RWPE1 (cell line): ENCODE measurements at places on chromosomes 1 and 21.

DNA sequence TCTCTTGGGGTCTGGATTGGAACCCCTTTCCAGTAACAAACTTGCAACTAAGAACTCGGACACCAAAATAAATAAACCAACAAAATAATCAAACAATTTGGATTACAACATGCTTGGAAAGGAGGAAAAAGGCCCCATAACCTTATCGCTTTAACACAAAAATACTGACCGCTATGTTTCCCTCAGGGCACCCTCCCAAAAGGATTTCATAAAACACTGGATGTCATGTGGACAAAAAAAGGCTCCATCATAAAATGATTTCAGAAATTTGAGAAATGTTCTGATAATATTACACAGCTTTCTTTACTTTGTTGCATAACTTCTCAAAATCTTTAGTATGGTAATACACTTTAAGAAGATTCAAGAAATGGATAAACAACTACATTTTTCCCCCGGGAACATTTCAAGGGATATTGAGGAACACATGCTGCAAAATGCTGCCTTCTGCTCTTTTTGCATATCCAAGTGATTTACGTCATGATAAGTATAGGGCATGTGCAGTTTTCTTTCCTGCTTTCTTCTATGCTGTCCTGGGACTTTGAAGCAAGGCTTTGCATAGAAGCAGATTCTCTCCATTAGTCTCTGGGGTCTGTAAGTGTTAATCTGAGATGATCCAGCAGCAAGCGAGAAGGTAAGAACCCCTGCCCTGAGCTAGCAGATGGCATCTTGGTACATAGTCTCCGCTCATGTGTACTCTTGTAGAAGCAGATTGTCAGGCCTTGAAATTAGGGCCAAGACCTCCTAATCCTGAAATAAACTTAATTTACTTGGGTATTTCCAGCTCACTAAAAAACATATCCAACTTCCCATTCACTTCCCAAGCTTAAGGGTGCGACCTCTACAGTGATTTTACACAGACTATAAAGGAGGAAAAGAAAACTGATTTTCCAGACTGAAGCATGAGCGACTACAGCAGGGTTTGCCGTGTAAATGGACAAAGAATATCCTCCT, 85.5 kb upstream of the KIAA0040 start:
- DNase-seq = no peak

GRCh38 chr1:94654459-94654858, 112.9 kb upstream of the F3 start:
- DNase-seq = no peak

DNA sequence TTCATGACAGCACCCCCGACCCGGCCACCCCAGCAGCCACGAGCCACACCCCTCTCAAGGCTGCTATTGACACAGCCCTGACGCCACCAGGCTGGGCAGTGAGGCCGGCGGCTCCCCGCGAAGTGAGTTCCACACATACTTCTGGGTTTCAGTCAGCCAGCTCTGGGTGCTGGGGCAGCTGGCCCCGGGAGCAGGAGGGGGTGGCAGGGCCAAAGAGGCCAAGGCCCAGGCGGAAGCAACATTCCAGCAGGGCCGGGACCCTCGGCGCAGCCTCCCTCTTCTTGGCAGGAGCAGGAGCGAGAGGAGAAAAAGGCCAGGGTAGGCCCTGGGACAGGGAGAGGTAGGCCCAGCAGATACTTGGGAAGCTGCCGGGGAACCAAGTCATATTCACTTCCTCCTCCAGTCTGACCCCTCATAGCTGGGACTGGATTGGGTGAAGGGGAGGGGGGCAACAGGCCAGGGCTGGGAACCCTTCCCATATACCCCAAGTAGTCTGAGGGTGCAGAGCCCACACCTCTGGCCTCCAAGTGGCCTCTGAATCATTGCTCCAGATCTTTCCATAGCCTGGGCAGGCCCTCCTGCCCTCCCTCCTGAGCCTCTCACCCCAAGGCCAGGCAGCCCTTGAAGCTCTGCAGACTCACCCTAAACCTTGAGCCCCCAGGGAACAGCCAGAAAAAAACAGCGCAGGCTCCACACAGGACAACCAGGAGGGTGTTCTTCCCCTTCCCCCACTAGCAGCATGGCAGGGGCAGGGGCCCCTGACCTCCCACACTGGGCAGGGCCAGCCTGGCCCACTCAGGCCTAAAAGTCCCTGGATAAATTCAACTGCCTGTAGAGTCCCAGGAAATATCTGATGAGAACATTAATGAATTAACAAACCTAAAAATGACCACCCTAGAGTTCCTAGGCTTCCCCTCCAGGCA, 5.7 kb downstream of the HSPG2 start:
- DNase-seq = peak; percentile 55

GRCh38 chr1:201946224-201946908, at the start of gene LMOD1:
Gene LMOD1 (minus strand): TSS chr1:201946548. CDS start chr1:201946340, 208 bp downstream.
- no peak for DNase-seq

DNA sequence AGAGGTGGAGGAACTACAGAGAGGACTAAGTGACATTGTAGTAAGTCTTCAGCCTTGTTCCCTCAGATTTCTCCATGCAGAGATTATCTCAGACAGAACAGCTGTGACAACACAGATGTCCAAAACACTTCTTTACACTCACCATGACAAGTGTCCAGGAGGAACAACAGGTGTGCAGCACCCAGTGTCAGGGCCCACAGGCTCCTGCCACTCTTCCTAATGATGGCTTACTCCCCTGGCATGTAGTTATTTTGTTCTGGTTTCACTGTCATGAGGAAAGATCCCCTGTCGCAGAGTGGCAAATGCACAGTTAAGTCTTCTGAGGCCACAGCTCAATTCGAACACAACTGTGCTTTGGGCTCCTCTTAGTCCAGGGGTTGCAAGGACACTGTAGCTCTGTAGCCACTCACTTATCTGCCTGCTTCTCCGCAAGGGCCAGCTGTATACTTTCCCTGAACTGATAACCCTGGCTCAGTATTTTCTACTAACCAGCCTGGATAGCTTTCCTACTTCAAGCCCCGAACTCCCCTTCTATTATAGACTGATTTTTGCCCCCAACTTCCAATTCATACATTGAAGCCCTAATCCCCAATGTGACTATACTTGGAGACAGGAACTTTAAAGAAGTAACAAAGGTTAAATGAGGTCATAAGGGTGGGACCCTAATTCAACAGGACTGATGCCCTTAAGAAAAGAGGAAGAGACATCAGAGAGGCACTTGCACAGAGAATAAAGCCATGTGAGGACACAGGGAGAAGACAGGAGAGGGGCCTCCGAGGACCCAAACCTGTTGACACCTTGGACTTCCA, 11.1 kb downstream of the PDZK1 start:
- DNase-seq = no peak

DNA sequence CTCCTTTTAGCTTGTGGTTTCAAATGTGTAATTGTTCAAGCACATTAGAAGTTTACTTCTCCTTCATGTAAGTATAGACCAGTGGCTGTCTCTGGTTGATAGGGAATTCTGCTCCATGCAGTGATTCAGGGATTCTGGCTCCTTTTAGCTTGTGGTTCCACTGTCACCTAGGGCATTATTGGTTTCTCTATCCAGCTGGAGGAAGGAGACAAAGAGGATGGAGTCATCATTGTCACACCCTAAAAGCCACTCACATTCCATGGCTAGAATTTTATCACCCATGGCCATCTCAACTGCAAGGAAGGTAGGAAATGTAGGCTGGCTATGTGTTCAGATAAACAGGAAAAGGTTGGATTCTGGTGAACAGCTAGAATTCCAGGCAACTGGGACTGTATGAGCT, 131.2 kb downstream of the URB2 start:
- no peak for DNase-seq

- no peak for DNase-seq
Observed at GRCh38 chr1:66360285-66360724, 173.6 kb upstream of the SGIP1 start.

DNA sequence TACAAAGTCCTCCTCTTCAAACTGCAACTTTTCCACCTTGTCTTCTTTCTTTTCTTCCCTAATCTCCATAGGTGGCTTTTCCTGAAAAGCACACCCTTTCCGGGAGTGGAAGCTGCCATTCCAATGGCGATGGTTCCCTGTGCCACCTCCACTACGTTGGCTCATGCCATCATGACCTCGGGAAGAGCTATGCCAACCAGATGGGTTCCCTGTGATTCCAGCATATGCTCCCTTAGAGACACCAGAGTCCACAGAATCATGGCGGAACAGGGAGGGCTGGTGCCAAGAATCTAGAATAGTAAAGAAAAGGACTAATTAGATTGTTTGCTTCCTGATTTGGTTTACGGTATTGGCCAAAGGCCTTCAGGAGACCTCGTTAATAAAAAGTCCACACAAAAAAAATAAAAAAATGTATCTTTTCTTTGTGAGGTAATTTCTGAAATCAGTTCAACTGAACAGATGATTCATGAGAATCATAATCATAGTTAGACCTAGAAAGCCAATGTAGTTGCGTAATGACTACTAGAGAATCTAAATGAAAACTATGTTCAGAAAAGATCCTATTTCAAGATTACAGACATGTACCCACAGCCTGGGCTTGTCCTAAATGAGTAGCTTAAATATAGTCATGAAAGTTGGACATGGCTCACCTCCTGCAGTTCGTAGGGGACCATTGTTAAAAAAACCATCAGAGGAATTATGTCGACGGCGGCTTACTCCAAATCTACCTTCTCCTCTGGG, 30.9 kb upstream of the CCDC17 start:
- no peak for DNase-seq

GRCh38 chr1:107274227-107274626, 133.4 kb downstream of the NTNG1 start:
- no peak for DNase-seq

DNA sequence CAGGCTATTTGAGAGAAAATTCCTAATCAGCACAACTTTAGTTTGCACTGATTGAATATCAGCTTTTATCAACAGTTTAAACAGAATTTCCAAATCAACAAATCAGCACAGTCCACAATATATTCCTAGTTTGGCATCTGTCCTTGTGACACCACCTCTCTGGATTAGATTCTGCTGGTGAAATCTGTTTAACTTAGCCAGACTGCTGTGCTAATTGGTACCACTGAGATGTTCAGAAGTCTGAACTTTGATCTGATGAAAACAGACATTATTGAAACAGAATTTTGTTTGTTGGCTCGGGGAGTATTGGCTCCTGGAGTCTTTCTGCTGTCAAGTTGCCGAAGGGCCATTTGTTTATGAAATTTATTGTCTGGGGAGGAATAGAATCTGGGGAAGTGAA, 17.0 kb upstream of the NGF start:
- no peak for DNase-seq

- DNase-seq = no peak
Observed at GRCh38 chr1:203649551-203649998, 22.9 kb downstream of the ATP2B4 start.

- DNase-seq = no peak
Observed at GRCh38 chr1:94792473-94793295, 27.5 kb upstream of the SLC44A3 start.

DNA sequence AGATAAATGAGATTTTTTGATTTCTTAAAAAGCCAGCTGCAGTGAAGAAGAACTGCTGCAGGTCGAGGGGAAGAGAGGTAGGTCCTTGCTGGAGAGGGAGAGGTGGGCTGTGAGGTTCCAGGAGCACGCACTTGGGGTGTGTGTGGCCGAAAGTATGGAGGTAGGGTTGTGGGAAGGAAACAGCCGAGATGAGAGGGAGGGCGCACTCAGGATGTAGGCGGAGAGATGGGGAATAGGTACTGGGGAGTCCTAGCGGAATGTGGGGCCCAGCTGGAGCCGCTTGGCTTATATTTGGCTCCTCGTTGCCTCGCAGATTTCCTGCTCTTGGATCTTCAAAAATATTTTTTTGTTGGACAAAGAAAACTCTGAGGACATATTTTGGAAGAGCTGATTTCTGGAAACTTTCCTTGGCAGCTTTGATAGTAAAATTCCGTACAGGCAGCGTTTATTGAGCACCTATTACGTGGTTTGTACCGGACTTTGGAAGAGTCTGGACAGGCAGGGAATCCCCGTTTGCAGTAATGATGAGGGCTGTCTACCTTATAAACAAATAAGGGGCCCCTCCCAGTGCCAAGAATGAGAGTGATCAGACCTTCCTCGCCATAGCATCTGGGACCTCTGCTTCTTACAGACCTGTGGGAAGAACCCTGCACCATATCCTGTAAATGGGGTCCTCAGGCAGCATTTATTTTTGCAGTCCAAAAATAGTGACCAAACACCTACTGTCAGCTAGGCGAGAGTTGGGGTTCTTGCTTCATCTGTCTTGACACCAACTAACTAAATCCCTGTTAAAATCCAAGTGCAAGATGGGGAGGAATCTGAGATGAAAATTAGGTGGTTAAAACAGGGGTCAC, 1.5 kb downstream of the LRRC8D start:
- DNase-seq = no peak

GRCh38 chr21:25788677-25789076, 53.9 kb downstream of the GABPA start:
- DNase-seq = no peak

- DNase-seq = no peak
Observed at GRCh38 chr1:220222939-220223338, 49.3 kb downstream of the RAB3GAP2 start.

GRCh38 chr1:202661136-202661845, 49.0 kb downstream of the SYT2 start:
- no peak for DNase-seq

- no peak for DNase-seq
Observed at GRCh38 chr1:60847391-60847790, 235.0 kb upstream of the NFIA start.

DNA sequence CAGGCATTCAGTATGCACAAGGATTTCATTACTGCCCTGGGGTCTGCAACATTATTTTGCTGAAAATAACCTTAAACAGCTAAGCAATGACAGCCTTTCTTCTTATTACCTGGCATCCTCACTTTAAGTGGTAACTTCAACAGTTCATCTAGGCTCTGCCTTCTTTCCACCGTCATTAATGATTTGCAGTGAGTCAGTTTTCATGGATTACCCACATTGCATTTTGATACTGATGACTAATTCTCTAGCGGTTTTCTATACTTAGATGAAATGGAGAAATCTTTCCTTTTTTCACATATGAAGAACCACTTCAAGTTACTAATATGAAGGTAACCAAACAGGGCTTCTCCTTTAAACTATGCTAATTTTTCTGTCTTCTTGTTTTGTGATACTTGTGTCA, 226.9 kb upstream of the TMPRSS15 start:
- peak; percentile 1 for DNase-seq

- DNase-seq = no peak
Observed at GRCh38 chr21:16037421-16037955, 307.7 kb downstream of the USP25 start.

DNA sequence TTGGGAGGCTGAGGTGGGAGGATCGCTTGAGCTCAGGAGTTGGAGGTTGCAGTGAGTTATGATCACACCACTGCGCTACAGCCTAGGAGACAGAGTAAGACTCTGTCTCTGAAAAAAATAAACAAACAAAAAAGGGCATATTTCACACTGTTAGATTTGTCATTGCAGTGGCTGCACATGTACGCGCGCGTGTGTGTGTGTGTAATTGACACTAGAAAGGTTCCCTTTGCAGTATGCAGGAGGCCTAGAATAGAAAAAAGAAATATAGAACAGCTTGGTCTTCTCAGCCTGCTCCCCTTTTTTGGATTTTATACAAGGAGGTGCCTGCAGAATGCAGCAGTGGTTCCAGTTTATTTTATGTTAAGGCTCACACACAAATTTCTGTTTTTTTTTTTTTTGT, 8.6 kb downstream of the MACO1 start:
- no peak for DNase-seq
